ENCODE measurements at places on chromosomes 2 and 18. TPM values are rescaled to one million over a fixed set of nuclear protein-coding genes. Genes with fewer than 3 reads are reported as not detected.

DNA sequence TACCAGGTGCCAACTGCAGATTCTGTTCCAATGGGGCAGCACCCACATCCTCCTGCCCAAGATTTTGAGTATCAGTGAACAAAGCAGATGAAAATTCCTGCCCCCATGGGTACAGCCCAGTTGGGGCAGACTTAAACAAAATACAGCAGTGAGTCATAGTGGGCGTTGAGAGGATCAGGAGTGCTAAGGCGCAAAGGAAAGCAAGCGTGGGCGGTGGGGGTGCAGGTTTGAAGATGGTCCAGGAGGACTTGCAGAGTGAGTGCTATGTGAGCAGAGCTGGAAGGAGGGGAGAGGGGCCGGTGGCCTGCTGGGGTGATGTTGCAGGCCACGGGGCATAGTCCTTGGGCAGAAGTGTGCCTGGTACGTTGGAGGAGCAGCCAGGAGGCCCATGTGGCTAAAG lies 24.7 kb downstream of the STEAP3 start:
- DNase-seq = no peak

- DNase-seq = no peak
These were observed 463.0 kb upstream of the MYT1L start for GRCh38 chr2:2793925-2794560.

- no peak for DNase-seq
These were observed 46.1 kb downstream of the DNMT3A start for GRCh38 chr2:25295621-25296020.

DNA sequence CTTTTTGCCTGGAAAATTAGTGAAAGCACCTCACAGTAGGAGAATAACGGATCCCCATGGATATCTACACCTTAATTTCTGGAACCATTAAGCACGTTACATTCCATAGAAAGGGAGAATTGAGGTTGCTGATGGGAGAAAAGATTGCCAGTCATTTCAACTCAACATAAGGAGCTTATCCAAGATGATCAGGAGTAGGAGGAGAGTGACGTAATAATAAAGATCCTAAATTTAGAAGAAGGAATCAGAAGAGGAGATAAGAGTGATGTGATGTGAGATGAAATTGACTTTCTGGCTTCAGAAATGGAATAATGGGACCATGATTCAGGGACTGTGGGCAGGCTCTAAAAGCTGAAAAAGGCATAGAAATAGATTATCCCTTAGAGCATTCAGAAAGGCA lies 1017.8 kb upstream of the CHAC2 start:
- DNase-seq = no peak

GRCh38 chr2:11784747-11785610 lies 38.5 kb downstream of the LPIN1 start:
- peak; percentile 31 for DNase-seq

GRCh38 chr2:184498936-184499335 lies 99.4 kb upstream of the ZNF804A start:
- DNase-seq = no peak

- no peak for DNase-seq
These were observed 100.6 kb downstream of the HDAC4 start for GRCh38 chr2:239300242-239300641.

SGPP2 gene
- total RNA-seq = not detected
